ENCODE measurements at places on chromosomes 1 and 21.

DNA sequence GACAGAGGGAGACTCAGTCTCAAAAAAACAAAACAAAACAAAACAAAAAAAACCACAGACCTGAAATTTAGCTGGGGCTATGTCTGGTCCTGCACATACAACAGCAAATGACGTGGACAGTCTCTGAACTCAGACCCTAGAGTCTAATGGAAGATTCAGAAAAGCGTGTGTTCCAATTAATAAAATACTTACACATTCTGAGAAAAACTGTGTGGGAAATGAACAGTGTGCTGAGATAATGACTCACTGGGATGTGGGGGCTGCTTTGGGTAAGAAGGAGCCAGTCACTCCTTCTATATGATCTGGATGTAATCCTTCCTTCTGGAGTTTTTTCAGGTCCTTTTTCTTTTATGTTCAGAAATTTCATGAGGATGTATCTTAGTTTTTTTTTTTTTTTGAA, 29.4 kb downstream of the CLDN14 start:
- DNase-seq, result no peak

- DNase-seq, result no peak
Measured at GRCh38 chr1:59678493-59679228, 136.1 kb upstream of the HOOK1 start.

GRCh38 chr1:66523562-66523961, 10.4 kb upstream of the SGIP1 start:
- no peak for DNase-seq

DNA sequence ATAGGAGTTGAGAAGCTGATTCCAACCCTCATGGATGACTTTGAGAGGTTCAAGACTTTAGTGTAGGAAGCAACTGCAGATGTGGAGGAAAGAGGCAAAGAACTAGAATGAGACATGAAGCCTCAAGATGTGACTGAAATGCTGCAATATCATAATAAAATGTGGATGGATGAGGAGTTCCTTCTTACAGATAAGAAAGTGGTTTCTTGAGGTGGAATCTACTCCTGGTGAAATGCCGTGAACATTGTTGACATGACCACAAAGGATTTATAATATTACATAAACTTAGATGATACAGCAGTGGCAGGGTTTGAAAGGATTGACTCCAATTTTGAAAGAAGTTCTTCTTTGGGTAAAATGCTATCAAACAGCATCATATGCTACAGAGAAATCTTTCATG, 28.8 kb downstream of the LTN1 start:
- DNase-seq, result no peak

- no peak for DNase-seq
Measured at GRCh38 chr1:216073793-216074595, 349.3 kb downstream of the USH2A start.

DNA sequence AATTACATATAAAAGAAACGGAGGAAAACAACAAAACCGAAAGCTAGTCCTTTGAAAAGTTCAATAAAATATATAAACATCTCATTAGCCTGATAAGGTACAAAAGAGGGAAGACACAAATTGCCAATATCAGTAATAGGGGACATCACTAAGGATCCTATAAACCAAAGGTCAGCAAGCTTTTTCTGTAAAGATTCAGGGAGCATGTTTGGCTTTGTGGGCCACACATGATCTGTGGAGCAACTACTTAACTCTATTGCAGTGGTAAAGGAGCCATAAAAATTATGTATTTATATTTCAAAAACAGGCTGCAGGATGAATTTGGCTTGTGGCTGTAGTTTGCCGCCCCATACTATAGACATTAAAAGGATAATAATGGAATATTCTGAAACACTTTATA, 5.5 kb upstream of the NSUN4 start:
- DNase-seq, result no peak

- no peak for DNase-seq
Measured at GRCh38 chr21:25857308-25858074, 122.7 kb downstream of the GABPA start.

- no peak for DNase-seq
Measured at GRCh38 chr1:157069601-157070000, 24.1 kb upstream of the ARHGEF11 start.

DNA sequence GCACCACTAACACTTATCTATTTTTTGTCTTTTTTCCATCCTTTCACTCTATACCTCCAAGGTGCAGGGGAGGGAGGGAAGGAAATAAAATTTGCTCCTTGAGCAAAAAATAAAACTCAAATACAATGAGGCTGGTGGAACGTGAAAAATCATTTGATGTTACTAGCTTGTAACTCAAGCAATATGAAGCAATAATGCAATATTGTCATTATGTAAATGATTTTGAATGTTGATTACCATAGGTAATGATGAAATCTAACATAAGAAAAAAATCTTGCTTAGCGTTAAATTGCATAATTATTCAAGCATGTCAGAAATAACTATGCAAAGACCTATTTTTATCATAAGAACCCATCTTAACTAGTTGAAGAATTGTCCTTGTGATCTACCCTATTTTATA, 277.7 kb downstream of the KCTD3 start:
- no peak for DNase-seq

GRCh38 chr1:33322870-33323585, 2.1 kb upstream of the A3GALT2 start:
- no peak for DNase-seq

GRCh38 chr1:156747742-156748669, 3.5 kb downstream of the HDGF start:
- DNase-seq, result no peak

GRCh38 chr1:99445486-99445885, 181.2 kb downstream of the PLPPR4 start:
- no peak for DNase-seq

DNA sequence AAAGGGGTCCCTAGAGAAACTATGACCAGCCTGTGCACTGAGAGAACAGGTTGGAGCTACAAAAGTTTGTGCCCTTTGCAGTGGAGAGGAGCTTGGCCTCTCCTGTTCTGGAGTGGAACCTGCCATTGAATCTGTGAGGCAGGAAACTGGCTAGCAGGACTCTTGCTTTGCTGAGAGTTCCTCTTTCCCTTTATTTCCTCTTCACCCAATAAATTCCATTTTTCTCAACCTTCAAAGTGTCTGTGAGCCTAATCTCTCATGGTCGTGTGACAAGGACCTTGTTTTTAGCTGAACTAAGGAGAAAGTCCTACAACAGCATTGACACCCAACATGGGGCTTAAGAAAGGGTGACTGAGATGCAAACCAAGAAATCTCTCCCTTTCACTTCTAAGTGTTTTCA, 42.7 kb upstream of the FASLG start:
- no peak for DNase-seq

GRCh38 chr1:246639732-246640131, 73.5 kb downstream of the CNST start:
- no peak for DNase-seq

DNA sequence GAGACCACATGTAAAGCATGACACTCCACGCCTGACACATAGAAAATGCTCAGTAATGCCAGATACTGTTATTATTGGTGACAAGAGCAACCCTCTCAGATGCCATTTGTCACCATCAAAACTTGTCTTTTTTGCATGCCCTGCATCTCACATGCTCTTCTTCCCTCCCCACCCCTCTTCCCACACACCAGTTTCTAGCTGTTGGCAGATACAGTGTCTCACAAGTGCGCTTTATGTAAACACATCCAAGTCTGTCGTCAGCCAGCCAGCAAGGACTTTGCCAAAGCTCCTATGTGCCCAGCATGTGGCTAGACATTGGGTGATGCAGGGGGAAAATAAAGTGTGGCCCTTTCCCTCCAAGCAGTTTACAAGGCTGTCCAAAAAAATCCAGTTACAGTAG, 44.9 kb upstream of the EPHA8 start:
- no peak for DNase-seq

- no peak for DNase-seq
Measured at GRCh38 chr21:44370027-44370735, 16.8 kb downstream of the TRPM2 start.

DNA sequence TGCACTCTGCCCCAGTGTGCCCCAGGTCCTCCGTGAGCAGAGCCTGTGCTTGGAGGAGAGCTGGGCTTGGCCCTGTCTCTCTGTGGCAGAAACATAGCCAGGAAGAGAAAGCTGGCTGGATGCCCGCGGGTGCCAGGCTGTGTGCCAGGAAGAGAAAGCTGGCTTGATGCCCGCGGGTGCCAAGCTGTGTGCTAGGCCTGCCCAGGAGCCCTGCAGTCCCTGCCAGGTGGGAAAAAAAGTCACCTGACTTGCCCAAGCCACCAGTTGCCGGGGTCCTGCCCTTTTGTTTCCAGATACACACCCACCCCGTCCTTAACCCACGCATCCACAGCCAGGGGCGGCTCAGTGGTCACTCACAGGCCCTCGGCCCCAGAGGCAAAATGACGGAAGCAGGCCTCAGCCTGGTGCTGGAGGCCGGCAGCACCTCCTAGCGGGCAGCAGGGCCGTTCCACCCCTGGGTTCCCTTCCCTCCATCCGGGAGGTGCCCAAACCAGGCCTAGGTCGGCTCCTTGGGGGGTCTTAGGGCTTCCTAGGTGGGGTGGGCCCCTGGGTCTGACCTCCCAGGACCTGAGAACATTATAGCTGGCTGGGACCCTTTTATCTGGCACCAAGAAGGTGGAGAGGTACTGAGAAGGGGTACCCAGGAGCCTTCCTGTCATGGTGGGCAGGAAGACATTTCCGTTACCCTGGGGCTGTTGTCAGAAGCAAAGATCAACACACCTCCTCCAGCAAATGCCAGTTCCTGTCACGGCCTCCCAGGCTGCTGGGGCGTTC, 9.1 kb downstream of the ITGB2 start:
- no peak for DNase-seq

DNA sequence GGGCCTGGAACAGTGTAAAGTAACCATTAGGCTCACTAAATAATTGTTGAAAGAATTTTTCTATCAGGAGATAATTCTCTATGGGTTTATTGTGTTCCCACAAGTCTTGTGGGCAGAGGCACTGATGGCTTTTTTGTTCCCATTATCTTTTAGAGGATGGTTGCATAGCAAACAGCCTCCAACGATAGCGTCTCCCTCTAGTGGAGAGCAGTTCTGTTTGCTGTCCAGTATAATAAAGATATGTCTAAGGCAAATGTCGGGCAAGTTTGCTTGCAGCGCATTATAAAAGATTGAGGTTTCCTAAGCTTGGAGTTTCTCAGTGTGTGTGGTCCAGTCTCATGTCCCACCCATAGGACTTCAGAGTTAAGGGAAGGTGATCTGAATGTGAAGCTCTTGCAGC, 1.3 kb upstream of the SLC6A17 start:
- DNase-seq, result no peak

GRCh38 chr1:60431593-60431992, 358.0 kb upstream of the C1orf87 start:
- no peak for DNase-seq

- DNase-seq, result no peak
Measured at GRCh38 chr1:169650551-169650950, 20.6 kb upstream of the SELP start.

GRCh38 chr1:174800876-174801275, 198.9 kb upstream of the CACYBP start:
- DNase-seq, result no peak
